NCI-H1092 treated with DMSO at 0.1 percent for 48 hours (cell line): ENCODE measurements at places on chromosomes 4 and X.

GRCh38 chr4:102601586-102602227, 100.5 kb downstream of the NFKB1 start:
- DNase-seq = no peak

GRCh38 chrX:30889147-30890140, at the start of gene TAB3:
Gene TAB3 (minus strand): TSS chrX:30889254. CDS start chrX:30859588, 29,666 bp downstream.
- DNase-seq = peak; percentile 99

- no peak for DNase-seq
Measured at GRCh38 chr4:103915224-103915869, 195.6 kb upstream of the TACR3 start.

DNA sequence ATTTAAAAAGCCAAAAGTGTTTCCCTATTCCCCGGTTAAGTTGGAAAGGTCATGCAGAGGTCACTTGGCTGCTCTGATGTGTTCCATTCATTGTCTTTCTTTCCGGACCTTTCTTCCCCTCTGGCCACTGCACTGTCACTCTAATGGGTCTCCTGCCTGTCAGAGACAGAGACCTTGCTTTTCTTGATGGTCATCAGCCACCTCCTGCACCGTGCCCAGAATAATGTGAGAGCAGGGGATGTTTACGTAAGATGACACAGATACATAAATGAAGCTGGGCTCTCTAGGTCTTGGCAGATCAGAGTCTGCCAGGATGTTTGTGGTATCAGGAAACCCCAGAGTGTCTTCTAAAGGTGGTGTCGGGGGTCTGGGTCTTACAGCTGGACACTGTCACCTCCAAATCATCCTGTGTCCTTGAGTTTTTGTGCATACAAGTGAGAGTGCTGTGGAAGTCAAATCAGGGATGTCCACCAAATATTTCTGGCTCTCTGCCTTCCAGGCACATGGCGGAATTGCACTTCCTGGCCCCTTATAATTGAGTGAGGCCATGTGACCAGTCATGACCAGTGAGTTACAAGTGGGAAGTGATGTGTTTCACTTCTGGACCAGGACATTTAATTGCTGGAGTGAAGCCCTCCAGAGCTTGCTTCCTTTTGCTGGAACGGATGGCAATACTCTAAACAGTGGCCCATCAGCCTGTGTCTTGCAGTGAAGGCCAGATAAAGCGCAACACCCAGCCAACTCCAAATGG, 130.6 kb upstream of the ATP6AP2 start:
- peak; percentile 25 for DNase-seq

GRCh38 chrX:47723689-47724088, 64.7 kb upstream of the UXT start:
- DNase-seq = no peak

GRCh38 chr4:139207247-139207646, 30.2 kb upstream of the ELF2 start:
- no peak for DNase-seq

DNA sequence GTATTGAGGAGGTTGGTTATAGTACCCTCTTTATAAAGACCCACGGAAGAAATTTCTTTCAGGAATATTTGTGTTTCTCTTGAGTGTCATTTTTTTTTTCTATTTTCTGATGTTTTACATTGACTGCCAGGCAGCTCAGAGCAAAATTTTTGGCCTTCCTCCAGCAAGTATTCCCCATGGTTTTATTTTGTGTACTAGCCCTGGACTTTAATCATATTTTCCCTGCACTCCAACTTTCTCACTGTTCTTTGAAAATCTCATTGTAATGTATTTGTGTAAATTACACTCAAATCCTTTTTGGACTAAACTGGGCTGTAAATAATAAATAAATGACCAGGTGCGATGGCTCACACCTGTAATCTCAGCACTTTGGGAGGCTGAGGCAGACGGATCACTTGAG, 45.6 kb upstream of the USP46 start:
- no peak for DNase-seq

DNA sequence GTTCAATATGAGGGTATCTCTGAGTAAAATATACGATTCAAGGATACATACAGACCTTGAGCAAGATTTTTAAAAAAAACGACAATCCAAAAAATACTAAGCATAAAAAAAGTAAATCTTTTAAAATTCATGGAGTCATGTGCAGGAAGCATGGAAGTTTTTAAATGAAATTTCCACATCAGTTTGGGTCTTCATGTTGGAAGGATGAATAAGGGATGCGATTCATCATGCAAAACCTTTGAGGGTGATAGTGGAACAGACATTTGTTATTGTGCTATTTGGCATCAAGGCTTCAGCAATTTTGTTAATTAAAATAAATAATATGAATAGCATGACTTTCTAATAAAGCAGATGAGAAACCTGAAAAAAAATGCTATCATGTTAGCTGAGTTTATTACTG, 815.0 kb upstream of the PCDH10 start:
- no peak for DNase-seq

DNA sequence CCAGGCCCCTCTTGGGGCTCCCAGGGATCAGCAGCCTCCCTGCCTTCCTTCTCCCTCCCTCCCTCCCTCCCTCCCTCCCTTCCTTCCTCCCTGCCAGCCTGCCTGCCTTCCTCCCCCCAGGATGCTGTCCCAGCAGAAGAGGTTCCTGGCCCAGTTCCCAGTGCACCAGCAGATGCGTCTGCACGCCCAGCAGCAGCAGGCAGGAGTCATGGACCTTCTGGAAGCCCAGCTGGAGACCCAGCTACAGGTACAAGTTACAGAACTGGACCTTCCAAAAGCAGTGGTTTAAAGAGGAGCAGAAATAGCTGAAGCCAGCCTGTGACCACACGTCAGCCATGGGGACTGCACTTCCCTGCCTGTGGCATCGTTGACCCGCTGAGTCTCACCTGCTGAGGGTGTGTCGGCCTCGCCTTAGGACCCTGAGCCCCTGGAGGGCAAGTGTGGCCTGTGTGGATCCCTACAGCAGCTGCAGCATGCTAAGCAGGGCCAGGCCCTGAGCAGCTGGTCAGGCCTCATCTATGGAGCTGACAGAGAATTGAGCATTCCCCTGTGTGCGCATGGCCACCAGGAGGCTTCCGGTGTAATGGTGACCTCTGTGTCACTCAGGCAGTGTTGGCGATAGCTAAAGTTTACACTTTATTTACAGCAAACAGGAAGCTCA, 84.7 kb downstream of the CRMP1 start:
- DNase-seq = peak; percentile 36

DNA sequence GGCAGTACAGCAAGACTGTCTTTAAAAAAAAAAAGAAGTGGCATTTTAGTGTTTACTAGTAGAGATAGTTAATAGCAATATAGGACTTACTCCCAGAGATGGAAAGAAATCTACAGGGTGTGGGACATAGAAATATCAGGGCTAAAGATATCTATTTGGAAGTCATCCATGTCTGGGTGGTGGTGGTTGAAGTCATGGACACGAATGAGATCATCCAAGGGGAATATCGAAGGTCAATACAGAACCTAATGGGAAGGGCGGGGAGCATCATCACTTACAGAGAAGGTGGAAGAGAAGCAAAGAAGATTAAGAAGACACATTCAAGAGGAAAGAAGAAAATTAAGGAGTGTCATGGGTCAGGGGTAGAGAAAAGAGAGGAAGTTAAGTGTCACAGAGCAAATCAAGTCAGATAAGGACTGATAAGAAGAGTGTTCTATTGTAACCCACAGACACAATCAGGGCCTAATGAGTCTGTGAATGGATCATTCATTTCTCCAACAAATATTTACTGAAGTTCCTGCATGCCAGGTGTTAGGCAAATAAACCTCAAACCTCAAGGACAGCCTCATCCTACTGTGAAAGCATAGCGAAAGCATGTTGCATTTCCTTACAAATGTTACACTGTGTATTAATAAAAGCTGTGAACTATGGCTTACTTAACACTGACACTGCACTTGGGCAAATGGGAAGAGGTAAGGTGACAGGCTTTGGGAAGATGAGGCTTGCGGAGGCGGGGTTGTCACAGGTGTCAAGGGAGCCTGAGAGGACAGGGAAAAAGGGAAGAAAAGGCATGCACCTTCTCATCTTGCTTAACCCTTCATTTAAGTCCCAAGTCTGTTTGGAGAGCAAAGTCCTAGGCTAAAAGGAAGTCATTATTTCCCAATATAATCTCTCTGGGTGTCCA, 65.3 kb downstream of the ELOVL6 start:
- DNase-seq = no peak

DNA sequence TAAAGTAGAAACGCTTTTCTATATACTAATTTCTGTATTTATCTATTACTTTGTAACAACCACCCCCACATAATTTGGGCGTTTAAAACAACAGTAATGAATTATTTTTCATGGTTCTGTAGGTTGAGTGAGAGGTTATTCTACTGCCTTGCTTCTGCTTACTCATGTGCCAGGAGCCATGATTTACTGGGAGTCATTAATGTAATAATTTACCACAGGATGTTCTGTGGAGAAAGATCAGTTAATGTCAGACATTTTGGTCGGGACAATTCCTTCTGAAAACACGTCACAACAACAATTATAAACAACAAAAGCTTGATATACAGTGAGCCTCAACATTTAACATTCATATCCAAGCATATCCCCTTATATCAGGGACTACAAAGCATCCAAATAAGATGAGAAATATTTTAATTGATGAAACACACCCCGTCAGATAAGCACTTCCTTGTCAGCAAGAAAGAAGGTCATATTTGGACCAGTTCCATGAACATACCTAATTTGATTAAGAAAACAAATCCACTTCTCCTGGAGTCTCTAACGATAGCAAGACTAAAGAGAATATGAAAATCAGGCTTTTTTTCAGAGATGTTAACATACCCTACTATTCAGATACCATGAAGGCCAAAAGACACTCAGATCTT, 238.5 kb downstream of the PRDM5 start:
- no peak for DNase-seq

DNA sequence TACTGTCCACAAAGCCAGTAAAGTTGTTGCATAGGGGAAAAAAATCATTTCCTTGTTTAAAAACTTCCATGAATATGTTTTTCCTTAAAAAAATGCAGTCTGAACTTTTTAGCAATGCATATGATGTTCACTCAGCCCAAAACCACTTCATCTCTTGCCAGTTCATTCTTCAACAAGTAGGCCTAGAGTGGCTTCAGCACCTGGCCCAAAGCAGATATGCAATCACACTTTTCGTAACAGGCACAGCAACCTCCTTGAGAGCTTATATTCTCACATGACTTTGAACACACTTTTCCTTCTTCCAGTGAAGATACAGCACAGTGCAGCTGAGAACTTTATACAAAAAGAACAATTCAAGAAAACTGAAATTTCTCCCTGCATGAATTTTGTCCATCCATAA, 128.6 kb downstream of the ADAMTS3 start:
- no peak for DNase-seq

DNA sequence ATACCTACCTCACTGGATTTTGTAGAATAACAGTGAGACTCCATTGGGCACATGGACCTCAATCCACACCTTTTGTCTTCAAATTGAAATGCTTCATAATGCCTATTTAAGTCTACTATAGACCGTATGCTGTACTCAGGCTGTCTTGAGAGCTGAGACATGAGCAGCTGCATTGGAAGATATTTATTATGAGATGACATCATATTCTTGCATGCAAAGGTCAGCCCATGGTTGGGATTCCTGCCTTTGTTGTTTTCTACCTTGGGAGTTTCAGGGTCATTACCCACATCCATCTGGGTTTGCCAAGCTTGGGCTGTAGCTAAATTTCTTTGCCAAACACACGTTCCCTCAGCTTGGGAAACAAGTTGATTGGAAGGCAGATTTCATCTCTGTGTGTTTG, 33.2 kb upstream of the MAMLD1 start:
- DNase-seq = no peak

DNA sequence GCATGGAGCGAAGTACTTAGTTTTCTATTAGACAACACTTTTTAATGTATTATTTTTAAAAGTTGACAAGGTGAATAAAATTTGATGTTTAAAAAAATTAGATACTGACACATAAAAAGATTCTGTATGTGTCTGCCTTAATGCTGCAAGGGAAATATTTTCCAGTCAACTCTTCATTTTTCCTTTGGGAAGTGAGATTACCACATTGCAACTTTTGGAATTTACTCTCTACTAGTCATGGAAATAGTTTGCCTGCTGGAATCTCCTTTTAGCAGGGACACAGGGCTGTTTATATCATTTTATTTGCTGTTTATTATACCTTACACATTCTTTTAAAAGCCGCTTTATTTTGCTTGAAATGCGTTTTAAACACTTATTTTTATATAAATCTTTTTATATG, 135.1 kb downstream of the MID1 start:
- DNase-seq = no peak

DNA sequence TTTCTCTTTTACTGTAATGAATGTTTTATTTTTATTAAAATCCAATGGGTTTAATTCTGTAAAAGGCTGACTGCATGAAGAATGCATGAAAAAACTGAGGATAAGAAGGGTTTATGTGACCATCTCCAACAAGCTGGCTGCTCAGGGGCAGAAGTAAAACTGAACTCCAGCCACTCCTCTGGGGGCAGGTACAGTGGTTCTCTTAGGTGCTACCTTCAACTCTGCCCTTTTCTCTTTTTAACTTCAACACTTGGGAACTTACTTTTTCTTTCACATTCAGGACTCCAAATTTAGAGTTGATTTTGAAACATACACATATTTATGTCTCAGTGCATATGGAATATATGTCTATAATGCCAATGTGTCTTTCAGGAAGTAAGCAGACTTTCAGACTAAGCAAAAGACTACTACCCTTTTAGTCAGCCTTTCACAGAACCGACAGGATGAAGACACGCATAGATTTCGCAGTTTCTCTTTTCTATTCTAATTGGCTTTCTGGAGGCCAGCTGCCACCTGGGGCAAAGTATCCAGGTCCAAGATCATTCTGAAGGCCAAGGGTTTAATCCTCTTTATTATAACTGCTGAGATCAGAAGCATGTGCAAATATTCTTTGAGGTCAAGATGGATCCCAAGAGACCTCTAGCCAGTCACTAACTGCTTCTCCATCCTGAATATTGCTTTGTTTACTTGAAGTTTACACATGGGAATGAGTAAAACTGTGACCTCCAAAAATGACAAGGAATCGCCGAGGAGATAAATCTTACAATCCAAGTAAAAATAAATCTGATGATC, 30.7 kb downstream of the HS3ST1 start:
- DNase-seq = no peak

- no peak for DNase-seq
Measured at GRCh38 chr4:95114521-95114920, 356.8 kb downstream of the BMPR1B start.

GRCh38 chr4:1369479-1370079, 22.6 kb downstream of the UVSSA start:
- no peak for DNase-seq

- DNase-seq = no peak
Measured at GRCh38 chr4:166675411-166675810, 558.9 kb downstream of the SPOCK3 start.

- DNase-seq = peak; percentile 46
Measured at GRCh38 chrX:136953867-136954787, 73.6 kb upstream of the RBMX start.

- DNase-seq = no peak
Measured at GRCh38 chrX:71111141-71111843, at the start of gene IL2RG. Gene IL2RG (minus strand): TSS chrX:71111577. CDS start chrX:71111539, 38 bp downstream.

DNA sequence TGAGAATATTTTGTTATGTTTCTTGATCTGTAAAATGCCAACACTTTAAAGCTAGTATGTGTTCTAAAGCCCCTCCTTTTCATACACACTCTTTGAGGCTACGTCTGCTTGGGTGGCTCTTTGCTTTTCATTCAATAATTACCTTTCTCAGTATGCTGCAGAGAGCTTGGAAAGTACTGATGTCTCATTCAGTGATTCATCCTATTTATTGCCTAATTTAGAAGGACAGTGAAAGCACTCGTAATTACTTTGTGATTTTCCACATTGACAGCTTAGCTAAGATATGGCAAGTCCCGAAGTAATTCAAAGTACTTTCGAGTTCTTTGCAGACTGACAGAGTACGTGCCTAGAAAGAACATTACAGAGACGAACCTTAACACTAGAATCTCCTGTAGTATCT, 57.2 kb downstream of the BMP15 start:
- no peak for DNase-seq

- no peak for DNase-seq
Measured at GRCh38 chrX:136635235-136635634, 12.7 kb upstream of the CD40LG start.
